Natural killer cell treated with Interleukin-12 subunit alpha and Interleukin-12 subunit beta and Interleukin-15 and Interleukin-18, amount 100 ng/mL, for 72 hours (primary cell): ENCODE measurements at places on chromosomes 11 and 22. TPM values are rescaled to one million over a fixed set of nuclear protein-coding genes. Genes with fewer than 3 reads are reported as not detected.

DNA sequence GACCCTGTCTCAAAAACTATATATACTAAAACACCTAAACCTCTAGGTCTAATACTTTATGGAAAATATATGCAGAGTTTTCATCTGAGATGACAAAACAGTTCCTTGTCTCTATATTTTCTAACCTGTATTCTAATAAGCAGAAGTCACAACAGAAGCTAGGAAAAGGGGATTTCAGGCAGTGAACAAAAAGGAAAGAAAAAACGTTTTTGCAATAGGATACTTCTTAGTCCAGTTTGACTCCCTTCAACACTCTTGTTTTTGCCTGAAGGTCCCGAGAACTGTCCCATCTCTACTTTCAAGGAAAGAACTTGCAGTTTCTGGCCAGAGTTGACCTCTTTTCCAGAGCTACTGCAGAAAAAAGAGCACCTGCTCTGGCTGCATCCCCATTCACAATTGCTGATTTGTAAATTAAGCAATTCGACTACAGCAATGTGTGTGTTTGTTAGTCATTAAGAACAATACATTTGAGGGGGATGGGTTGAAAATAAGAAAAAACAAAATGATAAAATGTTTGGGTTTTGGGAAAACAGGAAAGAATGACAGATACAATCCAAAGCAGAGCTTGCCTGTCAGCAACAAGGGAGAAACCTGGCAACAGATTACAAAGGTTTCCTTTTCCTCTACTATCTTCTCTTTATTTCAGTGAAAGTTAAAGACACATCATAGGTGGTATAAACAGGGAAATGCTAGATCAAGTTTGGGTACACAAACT, 160.0 kb downstream of the FCHSD2 start:
- DNase-seq = no peak

DERL3 gene
- total RNA-seq = 14.3 TPM

PNPLA3 gene
- total RNA-seq = 0.47 TPM

- DNase-seq = no peak
These were observed 28.6 kb upstream of the PPARA start for GRCh38 chr22:46121523-46122287.

GRCh38 chr11:71895961-71896360, 17.7 kb downstream of the DEFB131B start:
- DNase-seq = no peak

GRCh38 chr11:65206441-65206841, 24.7 kb downstream of the CAPN1 start:
- no peak for DNase-seq

DNA sequence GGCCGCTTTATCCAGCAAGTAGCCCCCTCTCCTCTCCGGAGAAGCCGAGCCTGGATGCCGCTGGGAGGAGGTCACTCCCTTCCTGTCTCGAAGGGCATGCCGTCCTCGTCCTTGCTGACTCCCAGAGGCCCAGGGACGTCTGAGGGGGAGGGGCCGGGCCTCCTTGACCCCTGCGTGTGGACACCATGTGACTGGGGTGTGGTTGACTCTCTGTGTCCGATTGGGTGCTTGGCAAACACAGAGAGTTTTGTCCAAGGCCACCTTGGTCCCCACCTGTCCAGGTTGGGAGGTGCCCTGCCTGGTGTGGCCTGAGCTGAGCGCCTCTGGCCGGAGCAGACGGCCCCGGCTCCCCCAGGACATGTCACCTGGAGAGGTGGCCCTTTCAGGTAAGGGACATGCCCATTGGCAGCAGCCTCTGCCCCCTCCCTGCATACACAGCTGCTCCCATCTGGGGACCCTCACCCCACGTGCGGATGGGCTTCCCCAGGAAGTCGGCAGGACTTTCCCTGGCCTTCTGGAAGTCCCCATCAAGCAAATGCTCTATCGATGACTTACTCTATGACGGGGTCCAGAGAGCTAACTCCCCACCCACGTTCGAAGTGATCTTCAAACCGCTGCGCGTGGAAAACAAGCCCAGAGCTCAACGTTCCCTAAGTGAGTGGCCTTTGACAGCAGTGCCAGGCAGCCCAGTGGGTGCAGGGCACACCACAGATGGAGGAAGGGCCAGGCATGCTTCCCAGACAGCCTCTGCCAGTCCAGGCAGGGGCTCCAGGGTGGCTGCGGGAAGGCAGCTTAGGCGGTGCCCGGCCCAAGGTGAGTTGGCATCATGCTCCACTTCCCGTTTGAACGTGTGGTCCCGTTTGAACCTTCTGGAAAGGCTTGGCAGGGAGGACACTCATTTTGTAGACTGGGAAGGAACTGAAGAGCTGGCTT, at the start of gene SMIM38:
Gene SMIM38, plus strand, starts transcription at position 634 of the 933 bp plus-strand sequence. CDS start 1,912 bp downstream, outside the sequence.
- no peak for DNase-seq

- no peak for DNase-seq
These were observed 53.5 kb downstream of the MYH9 start for GRCh38 chr22:36334081-36334820.

RTN4R gene
- 0.78 TPM for total RNA-seq

GRCh38 chr22:47543447-47543846, 781.0 kb downstream of the TBC1D22A start:
- DNase-seq = no peak

DNA sequence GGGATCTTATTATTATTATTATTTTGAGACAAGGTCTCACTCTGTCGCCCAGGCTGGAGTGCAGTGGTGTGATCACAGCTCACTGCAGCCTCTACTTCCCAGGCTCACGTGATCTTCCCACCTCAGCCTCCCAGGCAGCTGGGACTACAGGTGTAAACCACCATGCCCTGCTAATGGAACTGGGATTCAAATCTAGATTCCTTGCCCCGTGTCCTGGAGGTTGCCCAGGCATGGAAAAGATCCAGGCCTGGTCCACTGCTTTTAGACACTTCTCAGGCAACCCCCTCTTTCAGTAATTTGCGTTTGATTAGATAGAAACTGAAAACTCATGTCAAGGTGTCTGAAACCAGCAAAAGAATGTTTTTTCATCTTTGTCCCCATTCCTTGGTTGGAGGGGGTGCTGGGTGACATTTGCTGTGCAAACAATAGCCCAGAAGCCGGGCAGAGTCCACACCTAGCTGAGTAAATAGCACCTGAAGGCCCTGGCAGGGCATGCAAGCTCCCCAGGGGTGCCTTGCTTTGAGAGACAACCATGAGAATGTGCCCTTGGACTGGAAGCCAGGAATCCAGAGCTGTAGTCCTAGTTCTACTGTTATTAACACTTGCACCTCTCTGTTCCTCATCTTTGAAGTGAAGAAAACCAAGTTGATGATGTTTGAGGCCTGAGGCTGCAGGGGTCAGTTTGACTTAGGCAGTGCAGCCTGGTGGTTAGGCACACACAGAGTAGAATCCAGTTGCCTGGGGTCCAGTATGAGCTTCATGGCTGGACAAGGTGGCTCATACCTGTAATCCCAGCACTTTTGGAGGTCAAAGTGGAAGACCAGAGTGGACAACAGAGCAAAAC, 19.1 kb upstream of the XBP1 start:
- DNase-seq = no peak

DNA sequence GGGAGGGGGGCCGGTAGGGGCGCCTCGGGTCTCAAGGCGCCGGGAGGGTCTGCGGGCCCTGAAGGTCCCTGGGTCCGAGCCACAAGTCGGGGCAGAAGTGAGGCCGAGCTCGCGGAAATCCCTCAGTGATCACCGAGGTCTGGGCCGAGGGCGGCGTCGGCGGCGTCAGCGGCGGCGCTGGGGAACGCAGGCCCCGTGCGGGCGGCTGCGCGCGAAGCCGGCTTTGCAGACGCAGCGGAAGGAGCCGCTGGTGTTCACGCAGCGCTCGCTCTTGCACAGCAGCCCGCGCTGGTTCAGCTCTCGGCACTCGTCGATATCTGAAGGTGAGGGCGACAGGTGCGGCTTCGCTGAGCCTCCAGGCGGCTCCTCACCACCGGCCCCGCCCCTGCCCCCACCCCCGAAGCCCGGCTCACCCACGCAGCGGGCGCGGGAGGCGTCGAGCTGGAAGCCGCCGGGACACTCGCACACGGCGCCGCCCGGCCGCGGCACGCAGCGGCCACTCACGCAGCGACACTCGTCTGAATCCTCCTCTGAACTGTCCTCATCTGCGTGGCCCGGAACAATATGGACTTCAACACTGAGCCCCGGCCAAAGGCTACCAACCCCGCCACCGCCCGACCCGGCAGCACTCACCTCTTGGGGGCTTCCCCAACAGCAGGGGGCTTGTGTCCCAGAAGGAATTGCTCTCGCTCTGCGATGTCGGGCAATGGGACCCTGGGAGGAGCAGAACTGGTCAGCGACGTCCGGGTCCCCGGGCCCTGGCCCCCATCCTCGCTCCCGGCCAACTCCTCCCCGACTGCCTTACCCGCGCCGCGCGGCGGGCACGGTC, 14.2 kb downstream of the SCYL1 start:
- DNase-seq = no peak

DNA sequence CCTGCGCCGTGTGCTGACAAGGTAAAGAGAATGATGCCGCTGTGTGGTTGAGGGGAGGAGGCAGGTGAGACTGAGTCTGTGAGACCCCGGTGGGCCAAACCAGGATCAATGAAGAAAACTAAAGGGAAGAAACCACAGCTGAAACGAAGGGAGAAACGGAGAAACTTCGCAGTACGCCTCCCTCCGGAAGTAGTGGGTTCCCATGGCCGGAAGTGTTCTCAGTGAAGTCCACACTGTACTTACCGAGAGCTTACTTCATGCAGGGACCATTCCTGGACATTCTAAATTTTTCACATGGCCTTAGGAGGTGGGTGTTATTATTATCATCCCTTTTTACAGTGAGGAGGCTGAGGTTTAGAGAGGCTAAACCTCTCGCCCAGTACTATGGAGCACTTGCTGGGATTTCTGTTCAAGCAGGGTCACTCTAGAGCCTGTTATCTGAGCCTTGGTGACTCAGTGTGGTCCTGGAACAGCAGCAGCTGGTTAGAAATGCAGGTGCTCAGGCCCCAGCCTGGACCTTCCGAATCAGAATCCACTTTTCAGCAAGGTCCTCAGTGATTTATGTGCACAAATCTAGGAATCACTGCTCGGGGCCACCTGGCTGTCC, 17.9 kb downstream of the CD5 start:
- no peak for DNase-seq

- no peak for DNase-seq
These were observed 1.0 kb upstream of the TMEM86A start for GRCh38 chr11:18697576-18697975.

- DNase-seq = no peak
These were observed 1.9 kb downstream of the MS4A1 start for GRCh38 chr11:60457576-60457975.

DNA sequence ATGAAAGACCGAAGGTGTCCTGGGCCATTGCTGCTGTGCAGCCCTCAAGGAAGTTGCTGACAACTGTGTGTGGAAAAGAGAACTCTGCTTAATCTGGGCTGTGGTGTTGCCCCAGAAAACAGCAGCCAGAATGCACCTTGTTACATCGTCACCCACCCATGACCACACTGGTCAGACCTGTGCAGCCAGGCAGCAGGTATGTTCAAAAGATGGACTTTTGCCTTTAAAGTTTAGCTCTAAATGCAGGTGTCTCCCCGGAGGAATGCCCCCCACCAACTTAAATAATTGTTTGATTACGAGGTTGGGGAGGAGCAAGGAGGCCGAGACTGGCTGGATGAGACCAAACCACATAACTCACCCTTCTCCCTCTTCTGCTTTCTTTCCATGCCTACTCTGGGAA, 15.3 kb upstream of the POLA2 start:
- DNase-seq = no peak

CNTF gene
- total RNA-seq = 4.7 TPM

- no peak for DNase-seq
These were observed 301.5 kb upstream of the ANO3 start for GRCh38 chr11:26030399-26030798.

ZNRF3 gene
- total RNA-seq = 0.61 TPM

CRY2 gene
- 28.5 TPM for total RNA-seq

DNA sequence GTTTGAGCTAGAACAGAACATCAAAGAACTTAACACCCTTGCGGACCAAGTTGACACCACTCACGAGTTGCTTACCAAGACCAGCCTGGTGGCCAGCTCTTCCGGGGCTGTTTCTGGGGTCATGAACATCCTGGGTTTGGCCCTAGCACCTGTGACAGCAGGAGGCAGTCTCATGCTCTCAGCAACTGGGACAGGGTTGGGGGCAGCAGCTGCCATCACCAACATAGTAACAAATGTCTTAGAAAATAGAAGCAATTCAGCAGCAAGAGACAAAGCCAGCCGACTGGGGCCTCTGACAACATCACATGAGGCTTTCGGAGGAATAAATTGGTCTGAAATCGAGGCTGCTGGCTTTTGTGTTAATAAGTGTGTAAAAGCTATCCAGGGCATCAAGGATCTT, 8.7 kb downstream of the APOL5 start:
- DNase-seq = no peak

DNA sequence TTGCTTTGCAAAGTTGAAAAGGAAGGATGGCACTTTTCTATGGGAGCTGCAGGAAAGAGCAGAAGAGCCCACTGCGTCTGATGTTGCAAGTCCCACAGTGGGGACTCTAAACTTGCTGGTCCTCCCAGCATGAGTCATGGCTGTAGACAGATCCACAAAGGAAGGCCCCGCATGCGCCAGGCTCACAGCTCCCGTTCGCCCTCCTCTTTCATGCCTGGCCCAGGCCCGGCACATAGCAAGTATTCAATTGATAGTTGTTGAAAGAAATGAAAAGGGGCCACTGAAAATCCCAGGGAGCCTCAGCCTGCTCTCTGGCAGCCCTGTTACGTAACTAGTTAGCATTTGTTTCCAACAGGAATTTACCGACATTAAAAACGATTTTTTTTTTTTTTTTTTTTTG, 18.9 kb downstream of the AP1B1 start:
- no peak for DNase-seq

DNA sequence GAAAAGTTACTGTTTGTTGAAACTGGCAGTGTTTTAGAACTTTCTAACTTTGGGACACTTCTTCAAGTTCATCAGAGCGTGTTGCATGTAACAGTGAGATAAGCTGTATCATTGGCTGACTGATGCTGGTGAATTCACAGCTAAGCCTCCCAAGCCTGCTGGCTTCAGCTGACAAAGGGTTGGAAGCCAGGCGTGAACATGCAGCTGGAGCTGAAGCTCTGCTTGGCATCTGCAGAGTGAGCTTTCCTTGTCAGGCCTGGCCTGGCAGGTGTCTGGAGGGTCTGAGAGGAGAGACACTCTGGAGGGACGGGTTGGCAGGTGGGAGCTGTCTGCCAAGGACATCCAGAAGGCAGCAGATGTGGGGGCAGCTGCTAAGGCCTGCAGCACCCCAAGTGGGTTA, 1.5 kb downstream of the AMPD3 start:
- no peak for DNase-seq

- DNase-seq = no peak
These were observed 195.8 kb downstream of the DLG2 start for GRCh38 chr11:85431319-85431718.

GRCh38 chr11:9313648-9314290, 624 bp downstream of the TMEM41B start:
- no peak for DNase-seq

- DNase-seq = no peak
These were observed 257.8 kb upstream of the SYN3 start for GRCh38 chr22:33315954-33316353.

CATSPERZ gene
- not detected for total RNA-seq

GRCh38 chr11:65685981-65686380, 23.3 kb upstream of the RELA start:
- DNase-seq = no peak
